ENCODE measurements at places on chromosomes 12 and 14.

DNA sequence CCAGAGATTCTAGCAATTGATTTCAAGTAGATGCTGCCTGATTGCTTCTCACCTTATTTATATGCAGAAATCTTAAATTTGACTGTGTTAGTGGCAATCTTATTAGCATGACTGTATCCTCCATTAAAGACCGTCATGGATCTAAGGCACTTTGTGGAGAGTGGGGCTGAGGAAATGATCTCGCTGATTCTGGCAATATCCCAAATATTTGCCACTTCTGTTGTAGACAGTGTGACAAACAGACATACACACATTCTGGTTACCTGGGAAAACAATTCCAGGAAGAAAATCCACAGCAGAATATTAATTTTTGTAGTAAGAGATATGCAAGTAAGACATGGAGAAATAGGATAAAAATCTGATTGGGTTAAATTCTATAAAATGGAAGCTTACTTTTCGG, 269.0 kb upstream of the G2E3 start:
- no peak for DNase-seq

- no peak for DNase-seq
These were observed 137.2 kb upstream of the GSC start for GRCh38 chr14:94906991-94907587.

DNA sequence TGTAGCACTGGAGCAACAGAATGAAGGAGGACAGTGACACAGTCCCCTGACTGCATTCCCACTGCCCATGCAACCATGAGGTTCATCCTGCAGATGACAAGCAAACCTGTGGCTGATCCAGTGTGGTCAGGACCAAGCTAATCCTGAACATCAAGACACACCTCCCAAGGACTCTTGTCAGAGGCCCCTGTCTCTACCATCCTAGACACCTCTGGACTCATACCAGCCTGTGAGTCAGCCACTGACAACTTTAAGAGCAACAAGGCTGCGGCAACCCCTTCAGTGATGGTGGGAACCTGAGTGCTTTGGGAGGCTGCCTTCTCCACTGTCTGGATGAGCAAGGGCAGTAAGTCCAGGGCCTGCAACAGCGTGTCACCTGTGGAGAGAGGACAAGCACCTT, 24.6 kb downstream of the GCN1 start:
- DNase-seq: peak; percentile 33

- peak; percentile 80 for DNase-seq
These were observed 4.2 kb upstream of the KLC1 start for GRCh38 chr14:103624860-103625259.

DNA sequence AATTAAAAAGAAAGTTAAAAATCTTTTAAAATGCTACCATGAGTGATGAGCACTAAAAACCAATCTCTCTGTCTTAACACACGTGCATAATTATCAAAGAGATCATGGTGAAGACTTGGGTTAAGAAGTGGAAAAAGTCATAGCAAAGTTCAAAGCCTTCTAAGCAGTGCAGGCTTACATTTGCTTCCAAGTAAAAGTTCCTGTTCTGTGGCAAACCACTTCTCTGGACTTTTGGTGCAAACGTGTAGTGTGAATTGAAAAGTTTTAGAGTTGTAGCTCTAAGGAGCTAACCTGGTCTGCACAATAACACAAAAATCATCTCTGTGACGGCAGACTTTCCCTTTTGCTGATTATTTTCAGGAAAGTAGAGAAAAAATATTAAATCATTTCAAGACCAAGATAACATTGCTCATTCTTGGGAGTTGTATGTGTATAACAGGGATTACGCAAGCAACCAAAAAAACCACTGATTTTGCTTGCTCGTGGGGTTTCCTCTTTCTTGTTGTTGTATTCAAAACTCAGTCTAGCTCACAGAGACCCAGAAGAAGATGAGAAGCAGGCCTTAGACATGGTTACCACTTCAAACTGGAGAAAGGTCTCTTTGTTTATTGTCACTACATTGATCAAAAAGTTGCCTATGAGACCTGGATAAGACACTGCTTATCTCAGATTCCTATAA, 2.3 kb upstream of the GLIPR1 start:
- DNase-seq: no peak

- DNase-seq: no peak
These were observed 219.1 kb downstream of the RBM19 start for GRCh38 chr12:113747017-113747416.

DNA sequence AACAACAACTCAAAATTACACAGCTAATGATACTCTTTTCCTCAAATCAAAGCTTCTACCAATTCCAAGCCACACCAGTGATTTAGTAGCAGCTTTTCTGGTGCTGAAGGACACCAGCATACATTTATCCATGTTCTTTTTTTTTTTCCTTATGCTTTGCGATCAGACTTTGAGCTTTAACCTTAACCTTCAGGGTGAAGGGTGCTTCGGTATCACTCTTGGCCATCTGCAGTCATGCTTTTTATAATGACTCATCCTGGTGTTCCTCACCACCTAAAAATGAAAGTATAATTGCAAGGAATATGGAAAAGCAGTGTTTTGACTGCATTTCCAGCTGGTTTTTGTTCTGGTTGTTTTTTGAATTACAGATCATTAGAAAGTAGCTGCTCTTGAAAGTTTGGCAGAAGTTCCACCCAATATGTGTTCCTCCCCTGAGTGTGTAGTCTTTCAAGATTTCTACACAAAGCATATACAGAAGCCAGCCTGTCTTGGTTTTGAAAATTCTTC, 1.3 kb upstream of the SLC41A2 start:
- peak; percentile 27 for DNase-seq

DNA sequence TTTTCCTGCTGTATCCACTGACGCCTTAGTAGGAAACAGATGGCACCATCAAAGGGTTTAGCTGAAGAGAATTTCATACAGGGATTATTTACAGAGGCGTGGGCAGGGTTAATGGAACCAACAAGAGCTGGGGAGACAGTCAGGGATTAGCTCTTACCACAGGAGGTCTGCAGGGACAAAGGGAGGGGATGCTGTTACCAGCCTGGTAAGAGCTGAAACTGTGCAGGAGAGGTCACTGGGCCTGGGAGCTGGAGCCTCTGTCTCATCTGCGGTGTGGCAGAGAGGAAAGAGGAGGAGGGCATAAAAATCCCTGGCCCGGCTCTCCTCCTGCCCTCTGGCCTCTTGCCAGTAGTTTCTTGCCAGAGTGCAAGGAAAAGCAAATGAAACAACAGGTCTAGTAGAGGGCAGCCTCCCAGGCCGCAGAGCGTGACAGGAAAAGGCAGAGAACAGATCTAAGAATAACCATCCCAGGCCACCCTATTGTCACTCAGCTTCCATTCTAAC, 18.9 kb upstream of the POC1B start:
- peak; percentile 42 for DNase-seq

GRCh38 chr12:106227641-106228319, 20.0 kb downstream of the CKAP4 start:
- no peak for DNase-seq

- DNase-seq: no peak
These were observed 30.6 kb upstream of the SLC6A13 start for GRCh38 chr12:293199-293598.

DNA sequence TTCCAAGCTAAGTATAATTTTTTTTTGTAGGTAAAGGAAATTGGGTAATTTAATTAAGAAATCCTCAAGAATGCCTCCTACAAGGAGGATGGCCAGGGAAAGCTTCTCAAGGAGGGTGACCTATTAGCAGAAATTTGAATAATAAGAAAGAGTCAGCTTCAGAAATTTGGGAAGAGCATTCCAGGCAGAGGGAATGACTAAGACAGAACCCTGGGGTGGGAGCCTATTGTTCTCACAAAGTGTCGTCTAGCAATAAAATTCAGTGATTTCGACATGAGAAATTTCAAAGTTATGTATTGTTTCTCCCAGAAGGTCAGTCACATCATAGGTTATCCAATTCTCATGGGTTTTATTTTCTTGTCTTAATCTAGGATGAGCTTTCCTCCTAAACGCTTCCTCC, 1168.4 kb downstream of the AACS start:
- no peak for DNase-seq

- DNase-seq: no peak
These were observed 333.9 kb upstream of the CCDC196 start for GRCh38 chr14:66152302-66152701.
